CD4-positive, alpha-beta memory T cell (primary cell): ENCODE measurements at places on chromosomes 7 and 10.

DNA sequence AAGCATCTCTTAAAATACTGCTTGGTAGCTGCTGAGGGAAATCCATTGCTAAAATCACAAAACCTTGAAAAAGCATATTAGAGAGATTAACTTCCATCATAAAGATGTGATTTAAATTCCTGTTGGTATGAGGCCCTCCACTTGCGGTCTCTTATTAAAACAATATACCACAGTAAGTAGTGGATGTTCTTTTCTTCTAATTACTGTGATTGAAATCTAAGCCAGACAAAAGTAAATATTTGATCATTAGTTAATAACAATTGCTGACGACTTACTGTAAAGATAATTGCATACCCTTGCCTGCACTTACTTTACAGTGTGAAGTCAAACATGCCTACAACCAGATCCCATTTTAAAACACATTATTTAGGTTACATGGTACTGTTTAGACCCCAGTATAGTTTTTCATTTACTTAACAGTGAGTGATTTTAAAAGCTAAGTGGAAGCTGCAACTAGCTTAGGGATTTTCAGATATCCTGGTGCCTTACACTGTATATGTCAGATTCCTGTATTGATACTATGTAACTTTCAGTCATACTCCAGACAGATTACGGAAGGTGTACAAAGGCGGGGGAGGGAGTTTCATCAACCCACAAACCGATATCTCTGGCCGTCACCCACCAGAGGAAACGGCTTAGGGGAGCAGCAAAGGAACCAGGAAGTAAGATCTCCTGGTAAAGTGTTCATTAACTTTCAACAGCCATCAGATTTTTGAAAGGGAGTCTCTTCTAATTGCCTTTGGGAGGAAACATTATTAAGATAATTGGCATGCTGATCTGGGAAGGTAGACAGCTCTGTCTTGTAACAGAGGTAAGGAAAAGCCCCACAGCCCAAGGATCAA, 986 bp downstream of the NRP1 start:
- H3K27ac ChIP-seq = no peak overlapping the region
- DNase-seq = peak; percentile 39
- peaks cover 17% of the 10 kb centered on the region for H3K27me3 ChIP-seq
- peak overlapping the region; percentile 2 for H3K4me3 ChIP-seq
- H3K4me1 ChIP-seq = peaks cover 20% of the 10 kb centered on the region
- no peaks in the 10 kb centered on the region for H3K36me3 ChIP-seq

GRCh38 chr7:130432886-130433285, 7.9 kb downstream of the CEP41 start:
- no peak overlapping the region for H3K4me3 ChIP-seq
- H3K27me3 ChIP-seq = no peaks in the 10 kb centered on the region
- H3K4me1 ChIP-seq = peaks cover 13% of the 10 kb centered on the region
- H3K36me3 ChIP-seq = no peaks in the 10 kb centered on the region
- no peak overlapping the region for H3K27ac ChIP-seq
- DNase-seq = no peak

DNA sequence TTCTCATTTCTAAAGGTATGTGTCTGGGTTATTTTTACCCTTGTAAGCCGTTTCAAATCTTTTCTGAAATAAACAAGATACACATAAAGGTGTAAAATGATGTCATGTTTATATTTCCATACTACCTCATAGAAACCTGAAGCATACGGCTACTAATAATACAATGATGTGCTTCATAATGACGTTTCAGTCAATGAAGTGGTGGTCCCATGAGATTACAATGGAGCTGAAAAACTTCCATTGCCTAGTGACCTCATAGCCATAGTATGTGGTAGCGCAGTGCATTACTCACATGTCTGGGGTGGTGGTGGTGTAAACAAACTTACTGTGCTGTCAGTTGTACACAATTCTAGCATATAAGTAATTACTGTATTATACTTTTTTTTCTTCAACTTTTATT, 24.9 kb downstream of the EPDR1 start:
- no peaks in the 10 kb centered on the region for H3K36me3 ChIP-seq
- no peak overlapping the region for H3K27ac ChIP-seq
- H3K4me1 ChIP-seq = no peaks in the 10 kb centered on the region
- no peaks in the 10 kb centered on the region for H3K27me3 ChIP-seq

GRCh38 chr7:142943706-142944268, 4.5 kb downstream of the LLCFC1 start:
- H3K27me3 ChIP-seq = no peaks in the 10 kb centered on the region
- H3K4me1 ChIP-seq = no peaks in the 10 kb centered on the region
- H3K36me3 ChIP-seq = no peaks in the 10 kb centered on the region
- H3K27ac ChIP-seq = no peak overlapping the region
- DNase-seq = no peak

- no peaks in the 10 kb centered on the region for H3K27me3 ChIP-seq
- H3K4me3 ChIP-seq = no peak overlapping the region
- H3K27ac ChIP-seq = no peak overlapping the region
Observed at GRCh38 chr7:152145853-152146466, 120.5 kb downstream of the GALNT11 start.

DNA sequence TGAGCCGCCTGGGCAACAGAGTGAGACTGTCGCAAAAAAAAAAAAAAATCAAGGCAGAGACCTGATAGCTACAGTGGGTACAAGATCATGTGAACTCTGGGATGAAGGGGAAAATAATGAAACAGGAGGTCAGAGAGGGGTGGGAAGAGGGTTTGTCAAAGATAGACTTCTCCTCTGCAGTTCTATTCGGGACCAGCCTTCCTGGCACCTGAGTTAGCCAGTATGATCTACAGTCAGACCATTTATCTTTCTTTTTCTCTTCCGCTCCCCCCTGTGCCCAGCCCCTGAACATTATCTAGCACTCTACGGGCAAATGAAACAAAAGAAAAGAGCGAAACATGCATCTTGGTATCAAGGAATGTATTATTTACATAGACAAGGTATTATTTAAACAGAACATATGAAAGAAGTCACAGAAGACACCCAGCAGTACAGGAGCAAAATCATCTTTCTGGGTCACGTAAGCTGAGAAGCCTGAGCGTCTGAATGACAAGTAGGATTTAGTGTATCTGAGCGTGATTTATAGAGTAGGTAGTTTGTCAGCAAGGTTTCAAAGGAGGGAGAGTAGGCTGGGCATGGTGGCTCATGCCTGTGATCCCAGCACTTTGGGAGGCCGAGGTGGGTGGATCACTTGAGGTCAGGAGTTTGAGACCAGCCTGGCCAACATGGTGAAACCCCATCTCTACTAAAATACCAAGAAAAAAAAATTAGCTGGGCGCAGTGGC, 109.0 kb downstream of the PRKCQ start:
- no peak overlapping the region for H3K27ac ChIP-seq
- H3K4me1 ChIP-seq = peaks cover 39% of the 10 kb centered on the region
- peaks cover 37% of the 10 kb centered on the region for H3K36me3 ChIP-seq
- H3K27me3 ChIP-seq = no peaks in the 10 kb centered on the region
- no peak overlapping the region for H3K4me3 ChIP-seq

GRCh38 chr7:45203936-45204445, 46.4 kb downstream of the RAMP3 start:
- peaks cover 13% of the 10 kb centered on the region for H3K4me1 ChIP-seq
- H3K36me3 ChIP-seq = no peaks in the 10 kb centered on the region
- no peak for DNase-seq
- H3K27me3 ChIP-seq = no peaks in the 10 kb centered on the region
- no peak overlapping the region for H3K4me3 ChIP-seq

- no peak for DNase-seq
- H3K36me3 ChIP-seq = no peaks in the 10 kb centered on the region
- H3K27me3 ChIP-seq = no peaks in the 10 kb centered on the region
- no peak overlapping the region for H3K4me3 ChIP-seq
Observed at GRCh38 chr7:54245020-54245419, 297.2 kb upstream of the VSTM2A start.

DNA sequence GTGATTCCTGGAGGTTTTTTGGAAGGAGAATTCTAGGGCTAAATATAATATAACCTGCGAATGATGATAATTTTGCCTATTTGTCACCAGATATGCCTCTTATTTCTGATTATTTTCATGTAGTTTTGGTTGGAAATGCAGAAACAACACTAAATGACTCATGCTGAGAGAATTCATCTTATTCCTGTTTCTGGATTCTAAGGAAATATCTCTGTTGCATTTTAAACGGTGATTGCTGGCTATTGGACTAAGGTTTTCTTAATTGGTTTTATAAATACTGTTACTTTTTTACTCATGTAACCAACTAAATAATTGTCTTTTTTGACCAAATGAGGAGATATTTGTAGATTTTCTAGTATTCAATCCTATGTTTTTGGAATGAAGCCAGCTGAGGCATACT, 204.9 kb upstream of the NPSR1 start:
- no peaks in the 10 kb centered on the region for H3K4me1 ChIP-seq
- no peak for DNase-seq
- H3K4me3 ChIP-seq = no peak overlapping the region
- no peaks in the 10 kb centered on the region for H3K27me3 ChIP-seq

DNA sequence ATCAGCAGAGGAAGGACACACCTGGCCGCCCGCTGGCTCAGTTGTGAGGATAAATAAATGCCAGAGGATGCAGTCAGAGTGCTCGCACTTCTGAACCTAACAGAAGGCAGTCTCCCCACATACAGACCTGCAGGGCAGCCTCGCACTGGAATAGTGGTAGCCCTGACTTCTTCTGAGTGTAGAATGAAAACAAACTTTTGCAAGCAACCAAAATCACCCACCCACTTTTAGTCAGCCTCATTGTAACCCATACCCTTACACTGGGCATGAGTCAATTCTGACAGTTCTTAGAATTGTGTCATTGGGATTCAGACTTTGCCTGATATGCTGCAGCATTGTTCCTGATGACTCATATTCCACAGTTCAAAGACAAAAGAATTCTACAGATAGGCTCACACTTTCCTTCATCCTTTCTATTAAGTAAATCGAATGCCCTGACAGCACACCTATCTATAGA, 167.0 kb upstream of the CDK1 start:
- no peak for DNase-seq
- H3K4me1 ChIP-seq = no peaks in the 10 kb centered on the region
- no peak overlapping the region for H3K4me3 ChIP-seq
- H3K27me3 ChIP-seq = no peaks in the 10 kb centered on the region
- no peaks in the 10 kb centered on the region for H3K36me3 ChIP-seq

GRCh38 chr7:101598422-101598985, 30.6 kb downstream of the MYL10 start:
- no peak overlapping the region for H3K27ac ChIP-seq
- H3K4me3 ChIP-seq = no peak overlapping the region
- no peak for DNase-seq
- H3K27me3 ChIP-seq = no peaks in the 10 kb centered on the region
- H3K4me1 ChIP-seq = no peaks in the 10 kb centered on the region
- H3K36me3 ChIP-seq = no peaks in the 10 kb centered on the region

DNA sequence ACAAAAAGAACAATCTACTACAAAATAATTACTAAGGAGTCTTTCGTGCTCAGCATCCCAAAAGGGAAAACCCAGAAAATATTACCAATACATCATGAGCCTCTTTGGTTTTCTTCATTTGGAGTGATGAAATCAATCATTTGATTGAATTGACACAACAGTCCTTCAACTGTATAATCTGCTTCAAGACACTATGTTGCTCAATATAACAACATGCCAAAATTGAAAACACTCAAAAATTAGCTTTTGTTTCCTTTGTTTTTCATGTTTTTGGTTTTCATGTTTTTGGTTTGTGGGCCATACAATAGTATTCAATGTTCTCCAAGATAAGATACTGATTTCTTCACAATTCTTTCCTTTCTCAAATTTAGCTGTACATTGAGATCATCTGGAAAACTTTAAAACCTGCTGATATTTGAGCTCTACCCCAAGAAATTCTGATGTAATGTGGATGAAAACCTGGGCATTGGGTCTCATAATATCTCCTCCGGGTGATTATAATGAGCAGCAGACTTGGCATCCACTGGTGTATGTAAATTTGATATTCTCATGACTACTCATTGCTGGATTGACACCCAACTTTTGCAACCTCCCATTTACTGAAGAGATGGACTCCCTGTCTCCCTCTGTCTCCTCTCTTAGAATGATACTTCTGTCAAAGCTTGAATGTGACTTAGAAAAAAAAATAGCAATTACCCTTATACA, 4.6 kb downstream of the SOSTDC1 start:
- no peaks in the 10 kb centered on the region for H3K4me1 ChIP-seq
- no peak overlapping the region for H3K4me3 ChIP-seq
- no peaks in the 10 kb centered on the region for H3K36me3 ChIP-seq
- no peak for DNase-seq
- no peaks in the 10 kb centered on the region for H3K27me3 ChIP-seq

GRCh38 chr7:142753366-142753765, 4.1 kb downstream of the PRSS1 start:
- DNase-seq = no peak
- no peaks in the 10 kb centered on the region for H3K27me3 ChIP-seq
- H3K36me3 ChIP-seq = no peaks in the 10 kb centered on the region
- H3K4me3 ChIP-seq = no peak overlapping the region
- H3K4me1 ChIP-seq = no peaks in the 10 kb centered on the region

DNA sequence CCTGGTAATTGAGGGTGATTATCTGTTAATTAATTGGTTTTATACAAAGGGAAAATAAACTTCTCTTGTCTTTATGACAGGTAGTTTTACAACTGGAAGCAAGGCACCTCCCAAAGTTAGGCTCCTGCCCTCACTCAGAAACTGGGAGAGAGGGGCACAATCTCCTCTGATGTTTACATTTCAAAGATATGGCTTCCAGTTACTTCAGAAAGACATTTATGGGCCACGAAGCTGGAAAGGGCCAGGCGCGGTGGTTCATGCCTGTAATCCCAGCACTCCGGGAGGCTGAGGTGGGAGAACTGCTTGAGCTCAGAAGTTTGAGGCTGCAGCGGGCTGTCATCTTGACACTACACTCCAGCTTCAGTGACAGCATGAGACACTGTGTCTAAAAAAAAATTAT, 115.6 kb upstream of the KMT2E start:
- H3K36me3 ChIP-seq = no peaks in the 10 kb centered on the region
- no peaks in the 10 kb centered on the region for H3K27me3 ChIP-seq

DNA sequence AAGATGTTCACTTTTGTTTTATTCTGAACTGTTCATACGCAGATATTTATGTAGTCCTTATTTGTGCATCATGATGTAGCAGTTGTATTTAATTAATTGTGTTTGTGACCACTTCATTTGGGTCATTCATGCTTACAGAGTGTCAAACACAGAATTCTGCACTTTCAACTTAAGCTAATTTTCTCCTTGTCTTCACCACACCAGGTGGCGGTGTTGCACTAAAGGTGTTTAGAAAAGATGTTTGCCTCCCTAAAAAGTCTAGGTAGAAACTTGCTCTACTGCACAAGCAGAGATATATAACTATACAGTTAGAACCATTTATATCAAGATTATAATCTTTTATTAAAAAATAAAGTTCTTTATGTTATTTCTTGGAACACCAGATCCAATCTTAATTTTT, 1.3 kb upstream of the TAS2R38 start:
- H3K4me1 ChIP-seq = peaks cover 9% of the 10 kb centered on the region
- no peak overlapping the region for H3K4me3 ChIP-seq
- no peak overlapping the region for H3K27ac ChIP-seq
- H3K27me3 ChIP-seq = no peaks in the 10 kb centered on the region
- H3K36me3 ChIP-seq = no peaks in the 10 kb centered on the region
- DNase-seq = no peak
